Natural killer cell (primary cell): ENCODE measurements at places on chromosomes 1 and 21. TPM values are rescaled to one million over a fixed set of nuclear protein-coding genes. Genes with fewer than 3 reads are reported as not detected.

The C1orf141 gene
- total RNA-seq: not detected

The NCMAP gene
- total RNA-seq: not detected

The ANXA9 gene
- not detected for total RNA-seq

The MFAP2 gene
- not detected for total RNA-seq

The MIER1 gene
- 87.9 TPM for total RNA-seq

DNA sequence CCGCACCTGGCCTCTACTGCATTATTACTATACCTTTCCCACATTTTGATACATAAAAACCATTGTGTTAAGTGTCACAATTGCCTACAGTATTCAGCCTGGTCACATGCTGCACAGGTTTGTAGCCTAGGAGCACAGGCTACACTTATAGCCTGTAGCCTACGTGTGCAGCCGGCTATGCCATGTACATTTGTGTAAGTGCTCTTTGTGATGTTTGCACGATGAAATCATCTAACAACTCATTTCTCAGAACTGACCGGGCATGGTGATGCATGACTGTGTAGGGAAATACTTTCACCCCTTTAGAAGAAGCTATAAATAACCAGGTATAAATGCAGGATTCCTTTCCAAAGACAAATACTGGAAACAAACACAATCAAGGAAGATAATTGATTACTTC is 12.1 kb downstream of the ERG start:
- no peak for DNase-seq

DNA sequence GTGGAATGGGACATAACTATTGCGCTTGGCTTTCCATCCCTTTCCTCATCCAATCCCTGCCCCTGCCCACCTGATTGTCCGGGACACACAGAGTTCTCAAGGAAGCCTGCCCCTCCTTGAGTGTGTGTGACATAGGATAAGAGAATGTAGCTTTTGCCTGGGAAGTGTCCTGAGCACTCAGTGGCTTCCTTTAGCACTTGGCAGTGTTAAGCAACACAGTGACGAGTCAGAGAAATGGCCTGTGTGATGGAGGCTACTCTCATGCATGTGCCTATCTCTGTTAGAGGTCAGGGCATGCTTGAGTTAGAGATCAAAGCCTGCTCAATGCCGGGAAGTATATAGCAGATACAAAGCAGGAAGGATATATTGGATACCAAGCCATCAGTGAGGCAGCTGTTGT is 289.5 kb downstream of the SIPA1L2 start:
- no peak for DNase-seq

GRCh38 chr1:154869351-154870114 is 548 bp downstream of the KCNN3 start:
- DNase-seq: no peak

GRCh38 chr1:28170001-28170596 is 6.4 kb downstream of the PTAFR start:
- DNase-seq: no peak

DNA sequence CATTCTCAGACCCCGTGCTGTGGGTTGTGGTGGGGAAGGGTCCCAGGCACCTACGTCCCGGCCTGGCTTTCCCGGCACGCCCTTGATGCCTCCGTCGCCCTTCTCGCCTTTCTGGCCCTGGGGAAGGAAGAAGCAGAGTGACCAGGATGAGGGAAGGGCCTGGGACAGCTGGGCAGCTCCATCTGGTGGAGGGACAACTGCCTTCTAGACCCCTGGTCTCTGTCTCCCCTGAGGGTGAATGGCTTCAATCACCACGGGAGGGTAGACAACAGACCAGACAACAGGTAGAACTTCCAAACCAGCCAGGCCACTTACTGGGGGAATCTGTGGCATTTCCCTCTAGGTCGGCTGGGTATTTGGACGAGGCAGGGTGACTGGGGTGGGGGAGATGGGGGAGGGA is 11.9 kb downstream of the COL16A1 start:
- no peak for DNase-seq

The LYPD8 gene
- total RNA-seq: not detected

DNA sequence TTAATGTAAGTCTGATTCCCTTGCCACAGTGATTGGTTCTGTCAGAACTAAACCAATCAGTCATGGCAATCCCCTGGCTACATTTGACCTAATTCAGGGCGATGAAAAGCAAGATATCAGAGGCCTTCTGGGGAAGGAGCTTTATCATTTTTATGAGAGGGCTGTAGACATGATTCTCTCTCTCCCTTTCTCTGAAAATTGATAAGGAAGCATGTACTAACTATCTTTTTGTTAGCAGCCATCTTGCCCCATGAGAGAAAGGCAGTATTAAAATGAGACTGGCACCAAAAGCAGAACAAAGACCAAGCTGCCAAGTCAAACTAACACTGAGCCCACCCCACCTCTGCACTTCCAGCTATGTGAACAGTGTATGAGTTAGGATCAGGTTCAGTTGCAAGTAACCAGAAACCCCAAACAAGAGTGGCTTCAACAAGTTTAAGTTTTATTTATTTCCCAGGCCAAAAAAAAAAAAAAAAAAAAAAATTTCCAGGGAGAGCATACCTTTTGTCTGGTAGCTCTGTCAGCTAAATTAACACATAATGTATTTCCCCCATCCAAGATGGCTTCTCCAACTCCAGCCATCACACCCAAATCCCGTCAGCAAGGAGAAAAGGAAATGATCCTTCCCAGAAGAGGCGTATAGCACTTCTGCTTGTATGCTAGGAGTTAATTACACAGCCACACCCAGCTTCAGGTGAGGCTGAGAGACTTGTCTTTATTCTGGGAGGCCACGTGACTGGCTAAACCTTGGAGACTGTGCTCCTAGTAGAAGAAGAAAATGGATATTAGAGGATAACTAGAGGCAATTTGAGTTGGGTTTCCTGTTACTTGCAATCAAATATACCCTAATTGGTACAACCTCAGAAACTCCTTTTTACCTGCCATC is 105.8 kb upstream of the RALGPS2 start:
- no peak for DNase-seq

The TIAM1 gene
- total RNA-seq: 32.3 TPM

The ZBTB7B gene
- 75.4 TPM for total RNA-seq

The LIN9 gene
- 1.3 TPM for total RNA-seq

- no peak for DNase-seq
These were observed 121.5 kb downstream of the CAMTA1 start for GRCh38 chr1:6906783-6907182.

The CFAP107 gene
- not detected for total RNA-seq

DNA sequence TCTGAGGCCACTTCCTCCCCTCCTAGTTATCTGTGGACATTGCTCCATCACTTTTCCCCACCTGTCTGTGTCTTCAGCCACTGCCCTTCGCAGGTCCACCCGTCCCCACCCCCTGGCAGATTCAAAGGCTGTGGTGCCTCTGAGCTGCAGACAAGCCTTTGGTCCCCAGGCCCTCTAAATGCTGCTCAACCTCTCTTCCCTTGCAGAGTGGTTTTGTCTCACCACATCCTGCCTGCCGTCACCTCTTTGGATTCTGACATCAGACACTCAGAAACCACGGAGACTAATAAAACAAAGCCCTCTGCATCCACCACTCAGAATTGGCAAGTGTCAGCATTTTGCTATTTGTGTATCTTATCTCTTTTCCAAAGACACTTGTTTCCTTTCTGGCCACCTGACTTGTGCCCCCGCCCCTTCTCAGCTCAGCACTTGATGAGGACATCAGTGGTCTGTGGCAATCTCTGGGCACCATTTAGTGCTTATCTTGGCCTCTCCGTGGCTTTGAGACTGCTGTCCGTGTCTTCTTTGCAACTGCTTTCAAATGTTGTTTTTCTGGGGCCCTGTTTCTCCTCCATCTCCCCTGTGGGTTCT is 7.7 kb downstream of the CNIH3 start:
- DNase-seq: peak; percentile 94

GRCh38 chr1:25781130-25781433 is 18.9 kb upstream of the SELENON start:
- no peak for DNase-seq

GRCh38 chr1:197731449-197731848 is 43.8 kb downstream of the DENND1B start:
- DNase-seq: no peak

- DNase-seq: no peak
These were observed 187.7 kb upstream of the EDN2 start for GRCh38 chr1:41672173-41672572.
